Right lobe of liver (tissue), 6 donors: ENCODE measurements at places on chromosomes 11 and 22. TPM values are rescaled to one million over a fixed set of nuclear protein-coding genes. Genes with fewer than 3 reads are reported as not detected.

Gene GSTT2B
- not detected for total RNA-seq

Gene SOX10
- not detected for total RNA-seq

- no peak for DNase-seq
Measured at GRCh38 chr22:48182031-48182430, 1419.6 kb downstream of the TBC1D22A start.

DNA sequence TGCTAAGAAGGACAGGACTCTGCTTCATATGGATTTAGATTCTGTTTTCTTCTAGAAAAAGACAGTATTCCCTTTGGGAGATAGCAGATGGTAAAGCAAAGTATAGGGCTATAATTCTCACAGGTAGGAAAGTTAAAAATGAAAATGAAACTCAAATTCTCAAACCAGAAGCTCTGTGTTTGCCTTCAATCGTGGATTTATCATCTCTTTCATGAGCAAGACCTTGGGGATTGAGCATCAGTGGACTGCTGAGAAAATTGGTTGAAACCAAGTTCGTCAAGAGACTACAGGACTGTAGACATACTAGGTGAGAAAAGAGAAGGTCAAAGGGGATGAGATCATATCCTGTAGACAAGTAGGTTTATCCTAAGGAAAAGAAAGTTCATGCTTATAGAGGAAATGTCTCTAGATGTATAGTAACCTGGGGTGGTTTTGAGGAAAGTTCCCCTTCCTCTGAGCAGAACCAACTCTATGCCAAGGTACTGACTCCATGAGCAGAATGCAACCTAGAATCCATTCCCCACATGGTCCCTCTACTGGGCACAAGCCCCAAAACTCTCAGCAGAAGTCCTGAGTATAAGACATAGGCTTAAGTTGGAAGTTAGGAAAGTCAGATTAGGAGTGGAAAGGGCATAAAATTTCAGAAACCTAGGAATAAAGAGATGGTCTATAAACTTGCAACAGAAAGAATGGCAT, 46.5 kb downstream of the SLC5A12 start:
- no peak for DNase-seq

DNA sequence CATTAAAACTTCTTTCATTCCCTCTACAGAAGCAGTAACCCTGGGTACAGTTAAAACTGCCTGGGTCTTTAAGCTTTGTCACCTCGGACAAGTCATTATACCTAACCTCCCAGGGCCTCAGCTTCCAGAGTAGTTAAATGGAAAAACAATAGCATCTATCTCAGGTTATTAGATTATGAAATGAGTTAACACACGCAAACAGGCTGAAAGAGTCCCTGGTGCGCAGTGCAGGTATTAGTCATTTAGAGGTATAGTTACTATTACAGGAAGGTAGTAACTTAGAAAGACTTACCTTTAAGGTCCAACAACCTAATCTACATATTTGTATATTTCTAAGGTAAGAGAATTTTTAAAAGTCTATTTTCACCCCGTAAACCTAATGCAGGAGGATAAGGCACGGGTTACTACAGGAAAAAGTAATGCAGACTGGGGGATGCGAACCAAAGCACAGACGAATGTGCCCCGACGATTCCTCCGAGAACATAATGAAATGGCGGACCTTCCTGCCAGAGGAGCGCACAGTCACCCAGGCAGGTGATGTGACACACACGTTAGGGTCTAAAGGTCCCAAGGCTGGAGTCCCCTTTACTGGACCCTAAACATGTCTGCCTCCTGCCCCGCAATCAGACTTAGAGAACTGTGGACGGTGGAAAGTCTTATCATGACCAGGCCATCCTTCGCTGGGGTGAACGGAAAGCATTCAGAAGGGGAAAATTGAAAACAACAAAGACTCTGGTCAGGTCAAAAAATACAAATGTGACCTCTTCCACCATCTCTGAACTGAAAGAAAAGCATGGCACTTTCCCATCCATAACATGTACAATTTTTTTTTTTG, 1.3 kb downstream of the NAP1L4 start:
- DNase-seq: no peak
